IMR-90 (cell line): ENCODE measurements at places on chromosomes 1 and 21. TPM values are rescaled to one million over a fixed set of nuclear protein-coding genes. Genes with fewer than 3 reads are reported as not detected.

DNA sequence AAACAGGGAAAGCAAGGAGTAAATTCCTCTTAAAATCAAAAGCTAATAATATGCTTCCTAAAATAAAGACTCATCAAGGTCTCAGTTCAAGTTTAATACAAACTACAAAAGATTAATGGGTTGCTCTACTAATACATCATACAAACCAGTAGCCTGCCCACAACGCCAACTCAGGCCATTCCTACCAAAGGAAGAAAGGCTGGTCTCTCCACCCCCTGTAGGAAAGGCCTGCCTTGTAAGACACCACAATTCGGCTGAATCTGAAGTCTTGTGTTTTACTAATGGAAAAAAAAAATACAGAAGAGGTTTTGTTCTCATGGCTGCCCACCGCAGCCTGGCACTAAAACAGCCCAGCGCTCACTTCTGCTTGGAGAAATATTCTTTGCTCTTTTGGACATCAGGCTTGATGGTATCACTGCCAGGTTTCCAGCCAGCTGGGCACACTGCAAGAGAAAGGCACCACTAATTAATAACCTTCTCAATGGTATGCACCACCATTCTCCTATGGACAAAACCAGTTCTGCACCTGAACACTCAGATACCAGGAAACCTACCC is 10.6 kb downstream of the PRDX1 start:
- DNase-seq, result no peak

DNA sequence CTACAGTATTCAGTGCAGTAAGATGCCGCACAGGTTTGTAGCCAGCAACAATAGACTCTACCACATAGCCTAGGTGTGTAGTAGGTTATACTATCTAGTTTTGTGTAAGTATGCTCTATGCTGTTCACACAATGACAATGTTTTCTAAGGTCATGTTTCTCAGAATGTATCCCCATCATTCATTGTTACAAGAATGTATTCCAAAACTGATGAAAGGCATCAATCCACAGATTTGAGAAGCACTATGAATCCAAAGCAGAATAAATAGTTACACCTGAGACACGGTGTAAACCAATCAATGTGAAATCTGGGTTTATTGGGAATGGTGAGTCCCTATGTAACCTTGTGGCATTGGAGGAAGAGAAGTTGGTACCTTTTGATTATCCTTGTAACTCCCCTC is 54.5 kb upstream of the MARK1 start:
- no peak for DNase-seq

- DNase-seq, result no peak
Measured at GRCh38 chr1:67496329-67496728, 66.1 kb upstream of the SERBP1 start.

DNA sequence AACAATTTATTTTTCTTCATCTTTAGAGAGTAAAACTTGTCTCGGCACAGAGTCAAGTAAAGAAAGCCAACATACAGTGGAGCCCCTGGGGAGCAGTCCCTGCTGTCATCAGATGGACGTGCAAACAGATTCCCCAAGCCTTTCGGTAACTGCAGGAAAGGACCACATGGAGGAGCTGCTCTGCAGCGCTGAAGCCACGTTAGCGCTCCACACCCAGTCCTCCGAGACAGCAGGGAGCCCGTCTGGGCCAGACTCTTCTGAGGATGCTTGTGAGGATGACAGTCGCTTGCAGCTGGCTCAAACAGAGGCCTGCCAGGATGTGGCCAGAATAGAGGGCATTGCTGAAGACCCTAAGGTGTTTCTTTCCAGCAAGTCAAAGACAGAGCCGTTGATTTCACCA is 77.1 kb upstream of the SCCPDH start:
- peak; percentile 71 for DNase-seq

GRCh38 chr1:35030338-35030737 is 1.4 kb downstream of the ZMYM6 start:
- DNase-seq, result no peak

DNA sequence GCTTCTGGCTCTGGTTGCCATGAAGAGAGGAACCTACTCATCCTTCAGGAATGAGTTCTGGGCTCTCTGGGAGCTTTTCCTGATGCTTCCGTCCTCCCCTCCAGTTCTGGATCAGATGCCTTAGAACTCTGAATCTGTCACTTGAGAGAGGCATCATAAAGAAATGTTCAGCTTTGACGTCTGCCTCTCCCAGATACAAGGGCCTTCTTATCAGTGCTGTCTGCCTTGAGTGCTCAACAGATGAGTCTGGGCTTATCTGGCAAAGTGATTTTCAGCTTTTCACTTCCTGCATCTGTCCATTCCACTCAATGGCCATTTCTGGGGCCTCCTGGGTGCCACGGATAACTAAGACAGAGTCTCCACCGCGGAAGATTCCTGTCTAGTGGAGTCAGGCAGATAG is 12.3 kb upstream of the OTUD3 start:
- peak; percentile 58 for DNase-seq

RNF186 gene
- not detected in 2 replicates for total RNA-seq
